ENCODE measurements at places on chromosomes 1 and 21.

- H3K4me3 ChIP-seq: no peak overlapping the region
- DNase-seq: no peak
- H3K27ac ChIP-seq: no peak overlapping the region
- H3K36me3 ChIP-seq: no peaks in the 10 kb centered on the region
Observed at GRCh38 chr1:177703888-177704446, 265.9 kb downstream of the SEC16B start.

- no peak overlapping the region for H3K4me3 ChIP-seq
- no peak for DNase-seq
- no peak overlapping the region for H3K27ac ChIP-seq
- H3K27me3 ChIP-seq: peaks cover 3% of the 10 kb centered on the region
- H3K4me1 ChIP-seq: peaks cover 70% of the 10 kb centered on the region
- H3K36me3 ChIP-seq: peaks cover 14% of the 10 kb centered on the region
Observed at GRCh38 chr1:116330342-116330652, 42.7 kb upstream of the ATP1A1 start.

GRCh38 chr1:39204441-39205081 is at the start of gene MACF1:
MACF1 (plus strand) TSS chr1:39204695; CDS start chr1:39205023, 328 bp downstream.
- peaks cover 26% of the 10 kb centered on the region for H3K36me3 ChIP-seq
- peak; percentile 56 for DNase-seq
- H3K27ac ChIP-seq: peak within 1 kb of the TSS; percentile 96
- peaks cover 61% of the 10 kb centered on the region for H3K4me1 ChIP-seq
- H3K27me3 ChIP-seq: no peaks in the 10 kb centered on the region

DNA sequence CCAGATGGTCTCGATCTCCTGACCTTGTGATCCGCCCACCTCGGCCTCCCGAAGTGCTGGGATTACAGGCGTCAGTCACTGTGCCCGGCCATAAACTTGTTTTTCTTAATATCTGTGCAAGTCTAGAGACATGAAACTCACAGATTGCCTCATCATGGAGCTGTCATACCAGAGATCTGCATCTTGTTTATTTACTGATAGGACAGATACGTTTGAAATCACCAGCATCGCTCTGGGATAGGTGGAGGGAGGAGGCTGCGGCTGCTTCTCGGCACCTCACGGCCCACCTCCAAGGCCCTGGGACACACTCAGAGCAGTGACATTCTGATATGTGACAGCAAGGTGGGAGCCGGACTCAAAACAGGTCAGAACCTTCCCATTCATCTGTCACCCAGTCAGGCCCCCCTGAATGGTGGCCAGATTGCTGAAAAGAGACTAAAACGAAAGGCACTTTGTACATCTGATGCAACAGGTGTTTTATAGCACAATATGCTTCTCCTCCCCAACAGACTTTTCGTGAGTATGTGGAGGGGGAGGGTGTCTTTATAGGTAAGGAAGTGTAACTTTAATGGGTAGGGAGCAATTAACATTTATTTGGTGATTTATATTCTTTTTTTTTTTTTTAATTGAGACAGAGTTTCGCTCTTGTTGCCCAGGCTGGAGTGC is 18.1 kb upstream of the LSM10 start:
- H3K36me3 ChIP-seq: peaks cover 6% of the 10 kb centered on the region
- no peak overlapping the region for H3K27ac ChIP-seq
- no peak overlapping the region for H3K4me3 ChIP-seq
- no peaks in the 10 kb centered on the region for H3K27me3 ChIP-seq

- H3K36me3 ChIP-seq: no peaks in the 10 kb centered on the region
- H3K27me3 ChIP-seq: no peaks in the 10 kb centered on the region
- H3K4me1 ChIP-seq: no peaks in the 10 kb centered on the region
Observed at GRCh38 chr1:239315631-239316217, 70.6 kb upstream of the CHRM3 start.

DNA sequence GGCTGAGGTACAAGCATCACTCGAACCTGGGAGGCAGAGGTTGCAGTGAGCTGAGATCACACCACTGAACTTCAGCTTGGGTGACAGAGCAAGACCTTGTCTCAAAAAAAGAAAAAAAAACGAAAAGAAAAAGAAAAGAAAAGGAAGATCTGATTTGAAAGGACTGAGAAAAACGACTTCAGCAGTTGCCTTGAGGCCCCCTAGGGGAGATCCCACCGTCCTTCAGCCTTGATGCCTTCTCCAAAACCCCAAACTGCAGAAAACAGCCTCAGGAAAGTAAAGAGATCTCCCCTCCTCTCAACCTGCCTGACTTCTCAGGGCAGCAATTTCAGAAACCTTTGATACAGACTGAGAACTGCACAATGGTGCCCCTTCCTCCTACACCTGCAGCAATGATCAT is 50.9 kb upstream of the BCAR3 start:
- DNase-seq: no peak
- H3K27me3 ChIP-seq: peaks cover 4% of the 10 kb centered on the region
- H3K36me3 ChIP-seq: no peaks in the 10 kb centered on the region
- no peaks in the 10 kb centered on the region for H3K4me1 ChIP-seq
- H3K4me3 ChIP-seq: no peak overlapping the region
- H3K27ac ChIP-seq: no peak overlapping the region

DNA sequence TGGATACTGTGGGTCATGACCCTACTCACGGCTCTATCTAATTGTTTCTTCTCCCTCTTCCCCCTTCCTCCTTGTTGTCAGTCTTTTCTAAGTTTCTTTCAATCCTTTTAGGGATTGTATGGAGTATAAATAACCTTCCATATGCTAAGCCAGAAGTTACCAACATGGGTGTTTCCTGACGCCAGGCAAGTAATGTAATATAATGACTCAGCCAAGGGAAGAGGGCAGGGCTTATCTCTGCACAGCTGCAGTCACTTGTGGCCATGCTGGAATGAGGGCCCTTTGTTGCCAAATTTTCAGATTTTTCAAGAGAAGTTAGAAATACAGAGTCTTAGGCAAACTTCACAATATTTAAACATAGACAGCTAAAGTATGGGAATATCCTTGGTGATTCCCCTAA is 194.6 kb downstream of the ST6GALNAC3 start:
- DNase-seq: peak; percentile 46
- H3K4me1 ChIP-seq: peaks cover 80% of the 10 kb centered on the region
- H3K36me3 ChIP-seq: peaks cover 6% of the 10 kb centered on the region
- H3K27ac ChIP-seq: peak overlapping the region; percentile 93

DNA sequence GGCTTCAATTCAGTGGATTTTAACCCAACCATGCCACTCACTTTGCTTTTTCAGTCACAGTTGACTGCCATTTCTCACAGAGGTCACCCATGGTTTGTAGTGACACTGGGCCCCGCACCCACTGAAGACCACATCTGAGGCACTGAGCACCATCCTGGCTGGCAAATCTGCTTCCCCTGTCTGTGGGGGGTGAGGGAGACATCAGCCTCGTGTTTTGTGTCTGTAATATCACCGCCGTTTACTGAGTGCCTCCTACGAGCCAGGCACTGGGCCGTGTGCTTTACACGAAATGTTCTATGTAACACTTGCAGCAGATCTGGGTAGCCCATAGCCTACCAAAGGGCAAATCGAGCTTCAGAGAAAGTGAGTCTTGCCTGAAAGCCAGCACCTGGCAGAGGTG is 161.8 kb downstream of the PGBD5 start:
- no peak overlapping the region for H3K4me3 ChIP-seq
- peaks cover 18% of the 10 kb centered on the region for H3K36me3 ChIP-seq
- H3K27me3 ChIP-seq: no peaks in the 10 kb centered on the region
- H3K4me1 ChIP-seq: peaks cover 10% of the 10 kb centered on the region
- DNase-seq: no peak

DNA sequence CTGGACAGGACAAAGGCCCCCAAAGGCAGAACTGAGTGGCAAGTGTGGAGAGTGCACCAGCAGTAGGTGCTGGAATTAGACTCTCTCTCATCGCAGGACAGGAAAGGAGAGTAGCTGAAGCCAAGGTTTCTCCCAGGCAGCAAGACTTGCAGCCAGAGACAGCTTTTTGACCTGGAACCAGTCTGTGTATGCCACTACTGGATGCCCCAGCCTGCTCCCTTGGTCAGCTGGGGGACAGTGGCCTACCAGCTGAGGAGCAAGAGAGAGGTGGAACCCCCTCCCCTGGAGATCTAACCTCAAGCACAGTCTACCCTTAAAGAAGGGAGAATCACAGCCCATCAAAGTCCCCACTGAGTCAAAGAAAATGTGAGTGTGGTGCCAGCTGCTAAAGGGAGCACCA is 375.7 kb downstream of the KCNH1 start:
- H3K27me3 ChIP-seq: peaks cover 3% of the 10 kb centered on the region
- no peak for DNase-seq
- no peaks in the 10 kb centered on the region for H3K4me1 ChIP-seq

DNA sequence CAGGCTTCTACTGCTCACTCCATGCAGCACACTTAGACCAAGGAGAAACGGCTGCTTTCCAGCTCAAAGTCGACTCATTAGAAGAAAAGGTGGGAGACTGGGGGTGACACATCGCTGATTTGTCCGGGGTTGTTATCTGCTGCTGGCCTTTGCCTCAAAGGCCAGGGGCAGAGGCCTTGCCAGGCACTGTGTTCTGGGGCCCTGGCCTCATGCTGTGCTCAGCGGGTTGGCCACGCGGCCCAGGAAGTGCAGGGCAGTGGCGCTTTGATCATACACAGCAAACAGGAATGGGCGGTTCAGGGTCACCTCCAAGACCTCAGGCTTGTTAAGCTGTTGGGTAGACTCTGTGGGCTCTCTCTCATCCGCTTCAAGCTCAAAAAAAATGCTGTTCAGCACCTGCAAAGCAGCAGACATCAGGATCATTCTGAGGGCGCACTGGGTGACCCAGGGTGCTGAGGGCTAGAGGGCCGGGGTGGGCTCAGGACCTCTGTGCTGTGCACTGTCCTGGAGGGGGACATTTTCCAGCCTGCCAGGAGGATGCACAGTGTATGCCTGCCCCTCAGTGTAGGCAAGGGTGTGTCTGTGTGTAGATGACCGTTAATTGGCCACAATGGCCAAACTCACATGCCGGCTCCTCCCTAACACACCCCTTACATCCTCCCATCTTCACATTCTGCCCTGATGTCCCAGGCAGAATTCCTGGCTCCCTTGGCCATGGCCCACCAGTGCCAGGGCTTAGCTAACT is 10.8 kb downstream of the AGT start:
- no peak for DNase-seq
- no peaks in the 10 kb centered on the region for H3K36me3 ChIP-seq
- peaks cover 16% of the 10 kb centered on the region for H3K27me3 ChIP-seq
- no peak overlapping the region for H3K27ac ChIP-seq
- no peaks in the 10 kb centered on the region for H3K4me1 ChIP-seq

DNA sequence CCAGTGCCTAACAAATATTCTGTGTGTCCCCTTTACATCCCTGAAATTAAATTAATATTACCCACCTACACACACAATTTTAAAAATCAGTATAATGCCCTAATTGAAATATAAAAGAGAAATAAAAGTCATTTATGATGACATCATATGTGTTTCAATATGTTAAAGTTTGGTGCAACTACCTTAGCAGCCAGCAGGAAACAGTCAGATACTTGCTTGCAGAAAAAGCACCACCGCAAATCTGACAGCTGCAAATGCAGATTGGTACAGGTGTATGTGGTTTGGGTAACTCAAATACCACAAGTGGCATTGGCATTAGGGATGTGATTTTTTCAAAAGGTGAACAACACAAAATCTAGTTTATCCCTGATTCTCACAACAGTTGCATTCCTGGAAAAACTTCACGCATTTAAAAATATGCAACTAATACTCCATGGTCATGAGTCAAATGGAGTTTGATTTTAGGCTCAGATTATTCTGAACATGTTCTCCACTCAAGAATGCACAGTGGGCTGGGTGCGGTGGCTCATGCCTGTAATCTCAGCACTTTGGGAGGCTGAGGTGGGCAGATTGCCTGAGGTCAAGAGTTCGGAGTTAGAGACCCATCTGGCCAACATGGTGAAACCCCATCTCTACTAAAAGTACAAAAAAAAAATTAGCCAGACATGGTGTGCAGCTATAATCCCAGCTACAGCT is 106.3 kb downstream of the EDEM3 start:
- no peaks in the 10 kb centered on the region for H3K4me1 ChIP-seq
- no peaks in the 10 kb centered on the region for H3K36me3 ChIP-seq
- no peak for DNase-seq
- H3K27ac ChIP-seq: no peak overlapping the region

GRCh38 chr1:151570819-151571218 is 30.7 kb downstream of the TUFT1 start:
- H3K27me3 ChIP-seq: no peaks in the 10 kb centered on the region
- peaks cover 9% of the 10 kb centered on the region for H3K4me1 ChIP-seq
- H3K27ac ChIP-seq: no peak overlapping the region
- DNase-seq: no peak

GRCh38 chr1:11730429-11730891 is 5.5 kb upstream of the AGTRAP start:
- peak overlapping the region; percentile 50 for H3K4me3 ChIP-seq
- H3K36me3 ChIP-seq: no peaks in the 10 kb centered on the region
- peak; percentile 69 for DNase-seq
- peak overlapping the region; percentile 81 for H3K27ac ChIP-seq
- H3K4me1 ChIP-seq: peaks cover 62% of the 10 kb centered on the region

GRCh38 chr21:38956856-38957571 is 151.3 kb downstream of the ETS2 start:
- no peak overlapping the region for H3K27ac ChIP-seq
- DNase-seq: no peak
- H3K36me3 ChIP-seq: no peaks in the 10 kb centered on the region
- peaks cover 3% of the 10 kb centered on the region for H3K27me3 ChIP-seq

DNA sequence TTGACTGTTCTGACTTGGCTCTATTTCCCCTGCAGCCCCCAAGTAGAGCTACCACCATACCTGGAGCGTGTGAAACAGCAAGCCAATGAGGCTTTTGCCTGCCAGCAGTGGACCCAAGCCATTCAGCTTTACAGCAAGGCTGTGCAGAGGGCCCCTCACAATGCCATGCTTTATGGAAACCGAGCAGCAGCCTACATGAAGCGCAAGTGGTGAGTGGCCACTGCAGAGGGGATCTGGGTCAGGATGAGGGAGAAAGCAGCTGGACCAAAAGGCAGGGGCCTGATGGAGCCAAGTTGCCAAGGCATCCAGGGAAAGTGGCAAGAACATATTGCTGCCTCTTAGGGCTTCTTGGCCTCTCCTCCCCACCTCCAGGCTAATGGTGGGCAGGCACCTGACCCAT is 24.1 kb upstream of the TMEM222 start:
- H3K27ac ChIP-seq: peak overlapping the region; percentile 52
- H3K36me3 ChIP-seq: peaks cover 23% of the 10 kb centered on the region
- no peak overlapping the region for H3K4me3 ChIP-seq
- H3K4me1 ChIP-seq: no peaks in the 10 kb centered on the region
- no peak for DNase-seq

DNA sequence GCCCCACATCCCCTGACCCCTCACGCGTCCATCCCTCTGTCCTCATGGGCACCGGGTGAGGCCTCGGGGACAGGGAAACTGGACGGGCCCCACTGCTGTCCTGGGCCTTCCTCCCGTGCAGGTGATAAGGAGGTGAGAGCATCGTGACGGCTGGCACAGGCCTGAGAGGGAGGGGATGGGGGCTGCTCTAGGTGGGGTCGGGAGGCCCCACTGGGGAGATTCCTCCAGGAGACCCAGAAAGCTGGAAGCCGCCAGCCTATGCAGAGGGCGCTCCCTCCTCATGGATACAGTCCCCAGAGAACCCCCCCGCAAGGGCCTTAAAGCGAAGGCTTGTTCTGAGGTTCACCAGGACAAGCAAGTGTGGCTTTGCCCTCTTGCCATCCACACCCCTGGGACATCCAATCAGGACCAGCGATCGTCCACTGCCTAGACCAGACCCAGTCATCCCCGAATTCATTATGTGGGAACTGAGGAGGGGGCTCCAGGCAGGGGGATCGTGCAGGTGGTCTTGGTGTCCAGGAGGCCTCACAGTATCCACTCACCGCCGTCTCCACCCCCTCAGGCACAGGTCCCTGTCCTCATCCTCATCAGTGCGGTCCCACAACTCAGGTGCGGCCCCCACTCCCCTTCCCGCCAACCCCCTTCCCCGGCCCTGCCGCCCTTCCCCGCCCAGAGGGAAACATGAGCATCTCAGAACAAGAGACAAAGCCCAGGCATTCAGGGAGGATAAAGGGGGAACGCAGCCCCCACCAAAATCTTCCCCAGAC is 45.3 kb upstream of the COL18A1 start:
- no peak for DNase-seq
- H3K4me3 ChIP-seq: no peak overlapping the region
- peaks cover 40% of the 10 kb centered on the region for H3K27me3 ChIP-seq
- no peak overlapping the region for H3K27ac ChIP-seq

Data from activated naive CD4-positive, alpha-beta T cell treated with anti-CD3 and anti-CD28 coated beads, Interleukin-2, amount 10 ng/mL, durations not matched to agents 7 days and 5 days (primary cell).